ENCODE measurements at places on chromosomes 12 and 14.

DNA sequence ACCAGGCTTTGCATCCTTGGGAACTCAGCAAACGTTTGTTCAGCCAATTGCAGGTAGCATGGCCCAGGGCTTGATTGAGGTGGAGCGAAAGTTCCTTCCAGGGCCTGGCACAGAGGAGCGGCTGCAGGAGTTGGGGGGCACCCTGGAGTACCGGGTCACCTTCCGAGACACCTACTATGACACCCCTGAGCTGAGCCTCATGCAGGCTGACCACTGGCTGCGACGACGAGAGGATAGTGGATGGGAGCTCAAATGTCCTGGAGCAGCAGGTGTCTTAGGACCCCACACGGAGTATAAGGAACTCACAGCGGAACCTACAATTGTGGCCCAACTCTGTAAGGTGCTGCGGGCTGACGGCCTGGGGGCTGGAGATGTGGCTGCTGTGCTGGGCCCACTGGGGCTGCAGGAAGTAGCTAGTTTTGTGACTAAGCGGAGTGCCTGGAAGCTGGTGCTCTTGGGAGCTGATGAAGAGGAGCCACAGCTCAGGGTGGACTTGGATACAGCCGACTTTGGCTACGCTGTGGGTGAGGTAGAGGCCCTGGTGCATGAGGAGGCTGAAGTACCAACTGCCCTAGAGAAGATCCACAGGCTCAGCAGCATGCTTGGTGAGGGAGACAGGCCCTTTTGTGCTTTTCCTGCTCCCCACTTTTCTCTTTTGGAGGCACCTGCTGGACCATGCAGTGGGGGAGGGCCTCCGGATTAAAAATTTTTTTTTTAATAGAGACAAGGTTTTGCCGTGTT is 799 bp downstream of the THTPA start:
- no peak for DNase-seq

DNA sequence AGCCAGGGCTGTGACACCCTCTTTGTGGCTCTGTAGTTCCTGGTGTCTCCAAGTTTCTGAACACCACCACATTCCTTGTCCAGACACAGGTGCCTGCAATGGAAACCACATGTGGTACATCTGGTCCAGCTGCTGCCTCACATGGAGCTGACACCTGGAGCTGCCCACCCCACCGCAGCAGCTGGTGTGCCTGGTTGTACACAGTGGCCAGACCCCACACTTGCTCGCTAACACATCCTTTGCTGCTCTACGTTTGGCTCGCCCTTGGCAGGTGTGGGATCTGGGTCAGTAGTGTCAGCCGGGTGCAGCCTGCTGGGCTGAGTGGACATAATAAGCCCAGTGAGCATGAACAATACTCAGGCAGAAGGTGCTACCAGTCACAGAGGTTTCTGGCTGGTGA is 198.9 kb downstream of the ADGRD1 start:
- no peak for DNase-seq

DNA sequence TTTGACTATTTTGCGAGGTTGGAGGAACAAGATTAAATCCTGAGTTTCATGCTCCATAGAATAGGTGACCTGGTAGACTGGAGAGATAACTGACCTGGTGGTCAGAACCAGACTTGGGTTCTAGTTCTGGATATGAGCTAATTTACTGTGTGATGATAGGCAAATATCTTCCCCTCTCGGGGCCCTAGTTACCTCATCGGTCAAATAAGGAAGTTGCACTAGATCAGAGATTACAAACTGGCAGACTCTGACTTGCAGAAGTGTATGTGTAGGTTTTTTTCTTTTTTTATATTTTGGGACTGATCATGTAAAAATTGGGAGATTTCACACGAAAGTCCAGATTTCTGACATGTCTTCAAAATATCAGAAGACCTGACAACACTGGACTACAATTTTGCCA is 37.0 kb downstream of the RPH3A start:
- no peak for DNase-seq

GRCh38 chr12:7483343-7483742 is 20.2 kb downstream of the CD163 start:
- DNase-seq, result no peak

DNA sequence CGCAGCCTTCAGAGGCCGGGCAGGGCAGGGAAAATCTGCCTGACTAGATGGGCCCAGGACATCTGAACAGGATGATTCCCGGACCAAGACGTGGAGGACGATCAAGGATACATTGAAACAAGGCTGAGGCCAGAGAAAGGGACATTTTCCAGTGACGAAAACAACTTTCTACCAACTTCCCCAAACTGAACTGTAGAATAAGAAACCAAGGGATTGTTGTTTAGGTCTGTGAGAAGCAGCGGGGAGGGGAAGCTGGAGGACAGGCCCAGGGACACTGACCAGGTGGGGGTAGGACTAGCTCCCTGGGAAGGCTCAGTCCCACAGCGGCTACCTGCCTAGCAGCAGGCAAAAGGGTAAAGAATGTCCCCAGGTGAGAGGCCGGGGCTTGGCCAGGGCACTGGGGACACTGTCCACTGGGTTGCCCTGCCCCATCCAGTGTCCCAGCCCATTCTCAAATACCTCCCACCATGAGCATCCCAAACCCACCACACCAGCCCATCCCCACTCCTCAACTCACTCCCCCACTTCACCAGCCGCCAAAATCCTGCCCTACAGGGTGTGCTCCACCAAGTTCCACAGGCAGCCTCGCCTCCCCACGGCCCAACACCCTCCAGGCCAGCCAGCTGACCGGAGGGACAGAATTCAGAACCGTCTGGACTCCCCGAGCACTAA is 995 bp downstream of the TNFRSF1A start:
- DNase-seq, result no peak

GRCh38 chr12:118850244-118850825 is 131.0 kb upstream of the SRRM4 start:
- DNase-seq, result no peak

DNA sequence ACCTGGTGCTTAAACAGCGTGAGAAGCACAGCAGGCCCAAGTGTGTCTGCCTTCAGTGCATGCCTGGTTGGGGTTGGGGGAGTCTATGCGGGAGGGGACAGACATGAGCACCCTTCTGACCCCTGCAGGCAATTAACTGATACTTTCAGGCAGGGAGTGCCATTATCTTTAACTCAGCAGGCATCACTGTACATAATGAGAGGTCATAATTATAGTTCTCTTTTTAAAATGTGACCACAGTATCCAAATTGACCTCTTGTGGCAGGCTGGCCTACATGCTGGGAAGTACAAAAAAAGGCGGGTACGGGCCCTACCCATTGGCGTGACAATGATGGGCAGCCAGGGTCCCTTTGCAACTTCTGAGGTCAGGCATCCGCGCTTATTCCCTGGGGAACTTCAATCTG is 209.1 kb downstream of the FOXN3 start:
- DNase-seq, result no peak

DNA sequence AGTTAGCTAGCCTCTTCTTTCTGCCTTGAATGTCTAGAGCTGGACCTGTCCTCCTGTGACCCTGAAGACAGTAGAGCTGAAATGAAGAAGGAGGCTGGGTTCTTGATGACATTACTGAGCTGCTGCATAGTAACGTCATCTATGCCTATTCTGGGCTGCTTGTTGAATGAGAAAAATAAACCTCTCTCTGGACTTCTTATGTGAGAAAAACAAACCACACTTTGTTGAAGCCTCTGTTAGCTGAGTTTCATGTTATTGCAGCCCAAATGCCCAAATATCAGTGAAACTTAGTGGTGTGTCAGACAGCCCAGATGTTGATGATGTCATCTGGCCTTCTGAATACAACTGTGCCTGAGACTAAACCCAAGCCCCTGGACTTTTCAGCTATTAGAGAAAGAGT is 67.0 kb upstream of the MAX start:
- DNase-seq, result no peak

DNA sequence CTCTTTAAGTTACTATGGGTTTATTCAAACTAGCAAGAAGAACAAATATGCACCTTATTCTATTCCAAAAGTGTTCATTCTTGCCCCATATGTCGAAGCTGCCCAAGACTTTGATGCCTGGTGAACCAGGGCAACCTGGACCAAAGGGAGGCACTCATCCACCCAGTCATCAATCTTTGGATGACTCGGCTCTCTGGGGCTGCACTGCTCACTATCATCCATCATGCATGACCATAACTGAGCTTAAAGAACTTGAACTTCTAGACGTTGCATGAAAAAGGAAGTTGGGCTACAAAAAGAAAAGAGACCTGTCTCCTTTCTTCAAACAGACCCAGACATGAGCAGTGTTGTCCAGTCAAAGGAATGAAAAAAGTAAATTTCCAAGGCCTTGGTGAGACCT is 1.2 kb downstream of the KRT4 start:
- no peak for DNase-seq

GRCh38 chr14:19823178-19823577 is 19.6 kb downstream of the OR4N2 start:
- DNase-seq, result no peak

GRCh38 chr12:123717350-123717749 is 5.2 kb downstream of the ATP6V0A2 start:
- no peak for DNase-seq

DNA sequence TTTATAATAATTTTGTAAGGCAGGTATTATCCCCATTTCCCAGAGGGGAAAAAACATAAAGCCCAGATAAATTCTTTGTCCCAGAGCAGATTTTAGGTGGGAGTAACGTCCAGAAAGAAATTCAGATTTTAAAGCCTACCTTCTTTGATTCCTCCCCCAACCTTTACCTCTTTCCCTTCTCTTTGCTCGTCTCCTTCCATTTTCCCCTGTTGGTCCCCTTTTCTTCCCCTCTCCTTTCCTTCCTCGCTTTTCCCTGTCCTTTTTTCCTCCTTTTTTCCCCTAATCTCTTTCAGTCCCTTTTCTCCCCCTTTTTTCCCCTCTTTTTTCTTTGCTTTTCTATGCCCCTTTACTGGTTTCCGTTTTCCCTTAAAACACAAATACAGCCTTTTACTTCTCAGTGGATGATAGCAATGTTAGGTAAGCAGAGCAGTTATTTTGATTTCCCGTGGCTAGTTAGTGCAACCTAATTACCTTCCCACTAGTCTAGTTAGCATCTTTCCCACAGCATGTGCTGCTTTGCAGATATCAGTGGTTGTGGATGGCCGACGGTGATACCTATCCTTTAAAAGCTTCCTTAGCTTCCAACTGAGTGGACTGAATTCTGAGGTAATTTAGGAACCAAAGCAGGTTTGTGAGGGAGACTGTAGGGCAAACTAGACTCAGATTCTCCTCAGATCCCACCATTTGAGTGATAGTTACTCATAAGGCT is 10.9 kb upstream of the AKAP6 start:
- no peak for DNase-seq

GRCh38 chr12:94731733-94732360 is 81.5 kb upstream of the TMCC3 start:
- no peak for DNase-seq

- DNase-seq, result no peak
These were observed 1.4 kb downstream of the NTF3 start for GRCh38 chr12:5433081-5433844.

GRCh38 chr12:131923260-131923659 is 5.8 kb upstream of the PUS1 start:
- no peak for DNase-seq

GRCh38 chr12:76018111-76018510 is 13.5 kb downstream of the PHLDA1 start:
- no peak for DNase-seq

GRCh38 chr12:40874868-40875267 is 182.6 kb downstream of the CNTN1 start:
- no peak for DNase-seq

- DNase-seq, result no peak
These were observed 11.7 kb downstream of the CINP start for GRCh38 chr14:102351023-102351422.

DNA sequence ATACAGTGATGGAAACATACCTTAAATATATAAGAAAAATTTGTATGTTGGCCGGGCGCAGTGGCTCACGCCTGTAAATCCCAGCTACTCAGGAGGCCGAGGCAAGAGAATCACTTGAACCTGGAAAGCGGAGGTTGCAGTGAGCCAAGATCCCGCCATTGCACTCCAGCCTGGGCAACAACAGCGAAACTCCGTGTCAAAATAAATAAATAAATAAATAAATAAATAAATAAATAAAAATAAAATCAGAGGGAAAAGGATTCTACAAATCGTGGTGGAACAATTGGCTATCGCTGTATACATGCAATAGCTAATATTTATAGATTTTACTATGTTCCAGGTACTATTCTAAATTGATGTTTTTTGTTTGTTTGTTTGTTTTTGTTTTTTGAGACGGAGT is 1.7 kb upstream of the ATF7 start:
- no peak for DNase-seq

DNA sequence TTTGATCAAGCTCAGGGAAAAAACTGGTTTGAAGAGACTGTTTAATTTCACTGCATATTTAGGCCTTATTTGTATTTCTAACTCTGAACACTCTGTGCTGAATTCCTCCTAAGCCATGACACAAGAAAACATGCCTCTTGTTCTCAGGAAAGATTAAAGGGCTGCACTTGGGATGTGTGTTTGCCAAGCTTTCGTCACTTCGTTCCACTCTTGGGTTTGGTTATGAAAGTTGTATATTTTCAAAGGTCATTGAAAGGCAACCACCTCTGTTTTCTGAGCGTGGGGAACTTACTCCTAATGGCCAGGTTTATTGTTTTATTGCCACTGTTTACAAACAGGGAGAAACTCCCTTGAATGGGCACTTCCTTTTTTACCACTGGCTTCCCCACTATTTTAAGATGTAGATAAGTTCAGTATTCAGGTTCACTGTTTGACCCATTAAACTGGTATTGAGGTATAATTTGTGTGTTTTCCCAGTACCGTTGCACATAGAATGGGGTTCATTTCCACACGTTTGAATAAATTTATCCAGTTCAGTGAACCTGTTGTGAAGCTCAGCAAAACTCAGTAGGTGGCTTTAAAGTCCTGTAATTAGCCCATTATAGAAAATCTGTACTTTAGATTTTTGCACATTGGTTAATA is 65.3 kb downstream of the NKX2-1 start:
- no peak for DNase-seq

DNA sequence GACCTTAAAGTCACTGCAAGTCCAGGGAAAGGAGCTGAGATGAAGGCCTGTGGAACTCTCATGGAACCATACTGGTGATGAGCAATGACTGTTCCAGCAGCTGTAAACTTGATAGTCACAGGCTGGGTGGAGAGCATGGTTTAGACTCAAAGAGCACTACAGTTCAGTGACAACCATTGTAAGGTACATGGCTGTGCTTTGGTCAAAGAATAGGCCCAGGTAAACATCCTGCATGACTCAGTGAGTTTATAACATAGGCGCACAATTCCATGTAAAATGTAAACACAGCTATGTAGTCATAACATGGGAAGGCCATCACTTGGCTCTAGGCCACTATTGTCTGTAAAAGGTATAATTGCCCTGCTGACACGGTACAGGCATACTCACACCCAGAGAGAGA is 119.3 kb upstream of the FSCB start:
- no peak for DNase-seq

- no peak for DNase-seq
These were observed 161.6 kb upstream of the PRMT8 start for GRCh38 chr12:3329361-3329760.

- DNase-seq, result no peak
These were observed 38.1 kb upstream of the LMNTD1 start for GRCh38 chr12:25591144-25591543.

DNA sequence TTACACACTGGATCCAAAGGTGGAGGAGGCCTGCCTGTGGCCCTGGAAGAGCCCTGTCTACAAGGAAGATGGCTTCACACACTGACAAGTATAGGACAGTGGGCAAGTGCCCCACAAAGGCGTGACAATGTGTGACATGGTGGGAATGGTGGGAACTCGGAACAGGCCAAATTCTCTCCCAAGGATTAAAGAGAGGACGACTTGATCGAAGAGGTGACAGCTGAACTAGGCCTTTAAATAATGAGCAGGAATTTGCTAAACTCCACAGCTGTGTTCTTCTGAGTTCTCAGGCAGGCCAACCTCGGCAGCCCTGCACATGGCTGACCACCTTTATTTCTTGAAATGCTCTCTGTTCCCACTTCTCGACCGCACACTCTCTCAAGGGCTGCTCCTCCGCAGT is 23.8 kb downstream of the POMT2 start:
- no peak for DNase-seq
